Inflammatory macrophage treated with lipopolysaccharide for 1 hour (primary cell): ENCODE measurements at places on chromosomes 13 and 19.

GRCh38 chr13:107767119-107767518 lies 448.2 kb downstream of the LIG4 start:
- DNase-seq: no peak

GRCh38 chr19:13726323-13726722 lies 38.0 kb upstream of the MRI1 start:
- no peak for DNase-seq

DNA sequence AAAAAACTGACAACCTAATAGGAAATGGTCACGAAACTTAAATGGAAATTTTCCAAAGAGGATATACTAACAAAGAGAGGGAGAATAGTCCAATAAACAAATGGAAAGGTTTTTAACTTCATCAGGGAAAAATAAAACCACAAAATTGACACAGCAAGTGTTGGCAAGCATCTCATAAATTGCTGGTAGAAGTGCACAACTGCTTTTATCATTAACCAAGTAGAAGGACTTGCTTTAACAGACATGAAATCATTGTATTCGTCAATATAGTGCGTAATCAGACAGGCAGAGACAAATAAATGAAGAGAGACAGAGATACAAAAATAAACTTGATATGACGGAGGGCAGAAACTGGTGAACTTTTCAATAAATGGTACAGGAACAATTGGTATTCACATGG lies 7.4 kb downstream of the TGDS start:
- DNase-seq: no peak

GRCh38 chr13:27280009-27280656 lies 9.5 kb downstream of the RASL11A start:
- no peak for DNase-seq

DNA sequence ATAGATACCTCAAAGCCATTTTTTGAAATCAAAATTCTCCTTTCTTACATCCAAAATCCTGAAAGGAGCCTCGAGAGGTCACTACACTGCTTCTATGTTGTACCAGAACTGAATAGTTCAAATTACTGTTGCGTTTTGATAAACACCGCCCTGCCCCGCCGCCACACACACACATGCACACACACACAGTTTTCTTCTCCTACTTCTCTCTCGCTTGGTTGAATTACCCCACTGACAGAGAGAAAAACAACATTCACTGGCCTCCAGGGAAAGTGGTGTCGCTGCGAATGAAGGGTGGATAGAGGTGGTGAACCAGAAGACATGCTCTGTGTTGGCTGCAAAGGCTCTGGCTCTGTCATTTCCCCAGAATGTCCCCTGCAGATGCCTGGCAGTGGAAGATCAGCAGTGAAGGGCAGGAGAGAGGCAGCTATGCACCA lies 183.4 kb upstream of the RFC3 start:
- no peak for DNase-seq

DNA sequence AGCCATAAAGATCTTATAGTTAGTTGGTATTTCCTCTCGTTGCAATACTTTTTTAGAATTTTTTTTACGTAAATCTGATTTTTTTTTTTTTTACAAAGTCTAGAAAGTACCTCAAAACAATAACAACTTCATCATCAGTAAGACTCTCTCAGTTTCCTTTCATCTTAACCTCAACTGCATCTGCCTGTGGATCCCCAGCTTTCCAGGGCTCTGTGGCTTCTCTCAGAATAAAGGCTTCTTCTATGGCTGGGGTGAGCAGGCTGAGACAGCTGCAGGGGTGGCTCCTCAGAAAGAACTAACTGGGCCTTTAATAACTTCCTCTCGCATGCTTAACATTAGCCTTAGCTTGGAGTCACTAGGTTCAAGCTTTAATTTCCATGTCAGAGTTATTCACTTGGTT lies 4.2 kb downstream of the ZNF506 start:
- DNase-seq: no peak

DNA sequence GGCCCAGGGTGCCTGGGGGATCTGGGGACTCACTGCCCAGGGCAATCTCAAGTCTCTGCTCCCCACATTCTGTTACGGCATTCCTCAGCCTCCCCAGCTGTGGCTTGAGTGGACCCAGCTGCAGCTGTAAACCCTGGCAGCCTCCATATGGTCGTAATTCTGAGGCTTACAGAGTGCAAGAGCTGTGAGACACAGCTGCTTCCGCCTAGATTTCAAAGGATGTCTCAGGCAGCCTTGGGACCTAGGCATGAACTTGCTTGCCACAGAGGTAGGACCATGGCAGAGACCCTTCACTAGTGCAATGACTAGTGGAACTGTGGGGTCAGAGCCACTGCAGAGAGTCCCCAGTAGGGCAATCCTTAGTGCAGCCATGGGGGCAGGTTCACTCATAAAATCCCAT lies 297.5 kb downstream of the ENOX1 start:
- no peak for DNase-seq

DNA sequence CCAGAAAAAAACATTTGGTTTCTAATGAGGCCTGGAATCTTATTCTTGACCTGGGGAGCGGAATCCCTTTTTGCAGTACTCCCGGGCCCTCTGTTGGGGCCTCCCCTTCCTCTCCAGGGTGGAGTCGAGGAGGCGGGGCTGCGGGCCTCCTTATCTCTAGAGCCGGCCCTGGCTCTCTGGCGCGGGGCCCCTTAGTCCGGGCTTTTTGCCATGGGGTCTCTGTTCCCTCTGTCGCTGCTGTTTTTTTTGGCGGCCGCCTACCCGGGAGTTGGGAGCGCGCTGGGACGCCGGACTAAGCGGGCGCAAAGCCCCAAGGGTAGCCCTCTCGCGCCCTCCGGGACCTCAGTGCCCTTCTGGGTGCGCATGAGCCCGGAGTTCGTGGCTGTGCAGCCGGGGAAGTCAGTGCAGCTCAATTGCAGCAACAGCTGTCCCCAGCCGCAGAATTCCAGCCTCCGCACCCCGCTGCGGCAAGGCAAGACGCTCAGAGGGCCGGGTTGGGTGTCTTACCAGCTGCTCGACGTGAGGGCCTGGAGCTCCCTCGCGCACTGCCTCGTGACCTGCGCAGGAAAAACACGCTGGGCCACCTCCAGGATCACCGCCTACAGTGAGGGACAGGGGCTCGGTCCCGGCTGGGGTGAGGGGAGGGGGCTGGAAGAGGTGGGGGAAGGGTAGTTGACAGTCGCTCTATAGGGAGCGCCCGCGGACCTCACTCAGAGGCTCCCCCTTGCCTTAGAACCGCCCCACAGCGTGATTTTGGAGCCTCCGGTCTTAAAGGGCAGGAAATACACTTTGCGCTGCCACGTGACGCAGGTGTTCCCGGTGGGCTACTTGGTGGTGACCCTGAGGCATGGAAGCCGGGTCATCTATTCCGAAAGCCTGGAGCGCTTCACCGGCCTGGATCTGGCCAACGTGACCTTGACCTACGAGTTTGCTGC lies at the start of gene ICAM4:
ICAM4 (plus strand) TSS at position 153 of the 935 bp plus-strand sequence; CDS start at position 211, 58 bp downstream.
- peak; percentile 73 for DNase-seq

DNA sequence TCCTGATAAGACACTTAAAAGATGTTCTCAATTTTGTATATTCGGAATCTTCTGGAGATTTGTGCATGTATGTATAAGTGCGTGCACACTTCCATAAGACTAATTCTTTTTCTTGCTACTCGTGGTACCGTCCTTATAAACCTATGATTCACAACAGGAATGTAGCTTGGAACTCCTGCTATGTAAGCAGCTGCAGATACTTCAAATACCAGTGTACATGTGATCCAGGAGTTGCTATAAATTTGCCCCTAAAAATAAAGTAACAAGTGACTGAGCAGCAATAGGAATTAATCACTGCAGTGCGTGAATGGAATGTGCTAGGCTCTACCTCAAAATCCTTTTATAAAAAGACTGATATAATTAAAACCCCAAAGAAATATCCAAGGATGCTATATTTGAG lies 214.9 kb downstream of the KLF5 start:
- DNase-seq: no peak

DNA sequence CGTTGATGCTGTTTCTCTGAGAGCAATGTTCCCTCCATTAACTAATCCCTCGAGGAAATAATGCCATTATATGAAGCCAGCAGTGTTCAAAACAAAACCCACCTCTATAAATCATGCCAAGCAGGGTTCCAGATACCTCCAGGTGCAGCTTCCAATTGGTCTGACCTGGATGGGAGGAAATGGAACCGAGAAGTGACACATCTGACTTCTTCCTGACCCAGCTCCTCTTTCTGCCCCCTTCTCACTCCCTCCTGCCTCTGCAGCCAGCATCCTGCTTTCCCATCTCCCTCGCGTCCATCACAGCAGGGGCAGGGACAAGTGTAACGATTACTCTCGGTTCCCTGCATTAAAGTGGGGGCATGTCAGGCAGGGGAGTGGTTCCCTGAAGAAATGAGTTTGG lies 37.5 kb downstream of the HSPH1 start:
- no peak for DNase-seq

GRCh38 chr19:12603714-12604113 lies 6.9 kb downstream of the ZNF490 start:
- no peak for DNase-seq

GRCh38 chr13:26968431-26969341 lies 202.9 kb downstream of the USP12 start:
- no peak for DNase-seq

DNA sequence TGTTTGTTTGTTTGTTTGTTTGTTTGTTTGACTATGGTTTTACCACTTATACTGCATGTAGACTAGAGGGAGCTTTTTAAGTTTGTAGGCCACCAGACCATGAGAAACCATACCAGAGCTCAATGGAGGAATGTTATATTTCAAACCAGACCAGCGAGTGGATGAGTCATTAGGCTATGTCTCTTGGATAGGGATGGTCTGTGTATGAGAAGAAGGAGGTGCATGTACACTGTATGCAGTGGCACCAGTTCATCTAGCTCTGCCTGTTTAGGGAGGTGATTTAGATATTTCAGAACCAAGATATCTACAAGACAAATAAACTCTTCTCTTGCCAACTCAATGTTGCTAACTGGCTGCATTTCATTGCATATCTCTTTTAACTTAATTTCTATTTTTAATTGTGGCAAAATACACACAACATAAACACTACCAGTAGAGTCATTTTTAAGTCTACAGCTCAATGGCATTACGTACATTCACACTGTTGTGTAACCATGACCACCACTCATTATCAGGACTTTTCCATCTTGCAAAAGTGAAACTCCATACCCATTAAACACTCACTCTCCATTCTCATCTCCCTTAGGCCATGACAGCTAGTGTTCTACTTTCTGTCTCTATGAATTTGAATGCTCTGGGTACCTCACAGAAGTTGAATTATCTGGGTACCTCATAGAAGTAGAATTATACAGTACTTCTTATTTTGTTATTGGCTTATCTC lies 29.2 kb downstream of the SYDE1 start:
- DNase-seq: peak; percentile 22

DNA sequence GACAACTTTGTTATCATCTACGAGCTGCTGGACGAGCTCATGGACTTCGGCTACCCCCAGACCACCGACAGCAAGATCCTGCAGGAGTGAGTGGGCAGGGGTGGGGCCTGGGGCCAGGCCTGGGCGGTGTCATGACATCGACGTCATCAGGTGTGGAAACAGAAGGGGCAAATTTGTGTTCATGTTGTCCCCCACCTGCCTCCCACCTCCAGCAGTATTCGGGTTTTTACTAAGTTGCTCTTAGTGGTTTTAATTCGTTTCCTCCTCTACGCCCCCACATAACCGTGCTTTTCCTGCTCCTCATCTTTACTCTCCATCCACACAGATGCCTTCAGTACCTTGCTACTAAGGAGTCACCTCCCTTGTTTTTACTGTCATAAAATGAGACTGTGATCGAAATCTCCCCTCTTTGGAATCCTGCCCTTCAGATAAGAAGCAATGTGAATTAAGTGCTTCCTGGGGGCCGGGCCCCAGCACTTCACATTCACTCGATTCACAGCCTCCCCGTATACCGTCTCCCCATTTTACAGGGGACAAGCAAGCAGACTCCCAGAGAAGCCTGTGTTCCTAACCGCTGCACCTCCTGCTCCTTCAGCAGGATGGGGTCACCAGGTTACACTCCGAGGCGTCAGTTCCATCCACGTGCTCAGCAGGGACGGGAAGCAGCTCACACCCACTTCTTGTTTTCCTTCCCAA lies 10.5 kb downstream of the AP1M1 start:
- no peak for DNase-seq

- DNase-seq: peak; percentile 37
These were observed 141.7 kb upstream of the SERP2 start for GRCh38 chr13:44231786-44232516.

GRCh38 chr13:42899266-42899665 lies 92.8 kb downstream of the EPSTI1 start:
- no peak for DNase-seq

- DNase-seq: no peak
These were observed 32.2 kb upstream of the MBNL2 start for GRCh38 chr13:97189928-97190327.

- peak; percentile 39 for DNase-seq
These were observed 7.9 kb downstream of the PEX11G start for GRCh38 chr19:7480970-7481255.

- DNase-seq: peak; percentile 60
These were observed at the start of gene ABCC4 for GRCh38 chr13:95301183-95301967. Gene ABCC4 (minus strand): TSS chr13:95301451. CDS start chr13:95301314, 137 bp downstream.

- no peak for DNase-seq
These were observed 149.9 kb downstream of the MYO16 start for GRCh38 chr13:108779308-108779707.

- DNase-seq: no peak
These were observed 314.4 kb downstream of the PCDH9 start for GRCh38 chr13:66915596-66916185.

DNA sequence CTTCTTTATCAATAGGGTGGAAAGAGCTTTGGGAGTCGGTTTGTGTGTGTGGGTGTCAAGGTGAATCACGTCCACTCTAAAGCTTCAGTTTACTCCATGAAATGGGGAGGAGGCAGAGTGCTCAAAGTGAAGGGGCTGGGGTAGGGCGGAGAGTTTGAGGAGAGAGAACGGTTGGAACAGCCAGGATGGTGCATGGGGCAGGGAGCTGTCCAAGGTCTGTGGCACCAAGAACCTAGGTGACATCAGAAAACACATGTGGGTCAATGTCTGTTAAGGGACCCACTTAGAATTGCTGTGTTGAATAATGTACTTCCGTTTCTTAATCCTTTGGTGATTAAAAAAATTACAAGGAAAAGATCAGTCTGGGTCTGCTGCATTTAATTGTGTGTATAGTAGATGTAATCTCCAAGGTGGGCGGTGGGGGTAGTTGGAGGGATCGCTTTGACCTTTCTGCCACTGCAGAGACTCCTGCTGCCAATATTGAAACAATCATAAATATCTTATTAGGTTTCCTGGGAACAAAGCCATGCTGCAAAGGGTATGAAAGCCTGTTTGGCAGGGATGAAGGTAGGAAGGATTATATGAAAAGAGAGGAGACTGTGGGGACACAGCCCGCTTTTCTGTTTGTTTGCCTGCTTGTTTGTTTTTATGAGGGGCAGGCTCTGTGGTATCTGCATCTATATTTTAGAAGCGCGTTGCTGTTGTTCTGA lies 122.3 kb downstream of the ATP8A2 start:
- no peak for DNase-seq

GRCh38 chr13:90385781-90386489 lies 961.6 kb upstream of the MIR17HG start:
- no peak for DNase-seq

DNA sequence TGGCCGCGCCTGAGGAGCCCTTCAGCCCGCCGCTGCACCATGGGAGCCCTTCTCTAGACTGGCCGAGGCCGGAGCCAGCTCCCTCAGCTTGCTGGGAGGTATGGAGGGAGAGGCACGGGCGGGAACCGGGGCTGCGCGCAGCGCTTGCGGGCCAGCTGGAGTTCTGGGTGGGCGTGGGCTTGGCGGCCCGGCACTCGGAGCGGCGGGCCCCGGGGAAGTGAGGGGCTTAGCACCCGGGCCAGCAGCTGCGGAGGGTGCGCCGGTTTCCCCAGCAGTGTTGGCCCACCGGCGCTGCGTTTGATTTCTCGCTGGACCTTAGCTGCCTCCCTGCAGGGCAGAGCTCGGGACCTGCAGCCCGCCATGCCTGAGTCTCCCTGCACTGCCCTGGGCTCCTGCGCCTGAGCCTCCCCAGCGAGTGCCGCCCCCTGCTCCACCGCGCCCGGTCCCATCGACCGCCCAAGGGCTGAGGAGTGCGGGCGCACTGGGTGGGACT lies 1890.0 kb upstream of the PCDH20 start:
- no peak for DNase-seq
